SK-MEL-5 (cell line): ENCODE measurements at places on chromosomes 13 and 19. TPM values are rescaled to one million over a fixed set of nuclear protein-coding genes. Genes with fewer than 3 reads are reported as not detected.

GRCh38 chr19:1206864-1207450 is 1.4 kb downstream of the STK11 start:
- no peak for DNase-seq

- no peak for DNase-seq
Measured at GRCh38 chr13:36332986-36333385, 13.2 kb downstream of the SPART start.

- DNase-seq: no peak
Measured at GRCh38 chr13:33730619-33731018, 87.3 kb upstream of the RFC3 start.

DNA sequence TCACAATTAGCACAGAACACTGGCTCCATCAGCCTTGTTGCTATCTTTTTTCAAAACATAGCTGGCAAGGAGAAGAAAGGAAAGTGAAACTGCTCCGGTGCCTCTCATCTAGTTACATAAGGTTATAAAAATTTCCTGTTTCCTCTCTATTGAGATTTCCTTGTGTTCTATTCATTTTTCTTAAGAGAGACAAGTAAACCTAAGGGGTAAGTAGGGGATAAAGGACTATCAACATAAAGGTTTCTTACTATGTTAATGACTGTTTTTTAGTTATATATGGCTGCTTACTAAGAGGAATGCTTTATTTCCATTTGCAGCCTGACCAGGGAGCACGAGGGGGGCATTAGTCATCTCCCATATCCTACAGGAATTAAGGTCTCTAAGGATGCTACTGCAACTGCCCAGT is 73.2 kb upstream of the MLNR start:
- peak; percentile 64 for DNase-seq

ACP7 gene
- total RNA-seq: 0.05 TPM in 1 of 2 replicates, not detected in the other

DNA sequence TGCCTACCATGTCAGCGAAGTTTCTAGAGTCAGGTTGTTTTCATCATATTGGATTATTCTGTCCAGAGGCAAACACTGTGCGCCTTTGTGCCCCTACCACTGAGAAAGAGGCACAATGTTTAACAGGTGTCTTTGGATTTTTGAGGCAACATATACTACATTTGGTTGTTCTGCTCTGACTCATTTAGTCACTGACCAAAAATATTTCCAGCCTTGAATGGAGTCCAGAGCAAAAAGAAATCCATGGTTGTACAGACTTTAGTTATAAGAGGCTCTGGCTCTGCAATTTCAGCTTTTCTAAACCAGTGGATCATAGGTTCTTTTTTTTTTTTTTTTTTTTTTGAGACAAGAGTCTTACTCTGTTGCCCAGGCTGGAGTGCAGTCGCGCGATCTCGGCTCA is 35.7 kb downstream of the LACC1 start:
- no peak for DNase-seq

DNA sequence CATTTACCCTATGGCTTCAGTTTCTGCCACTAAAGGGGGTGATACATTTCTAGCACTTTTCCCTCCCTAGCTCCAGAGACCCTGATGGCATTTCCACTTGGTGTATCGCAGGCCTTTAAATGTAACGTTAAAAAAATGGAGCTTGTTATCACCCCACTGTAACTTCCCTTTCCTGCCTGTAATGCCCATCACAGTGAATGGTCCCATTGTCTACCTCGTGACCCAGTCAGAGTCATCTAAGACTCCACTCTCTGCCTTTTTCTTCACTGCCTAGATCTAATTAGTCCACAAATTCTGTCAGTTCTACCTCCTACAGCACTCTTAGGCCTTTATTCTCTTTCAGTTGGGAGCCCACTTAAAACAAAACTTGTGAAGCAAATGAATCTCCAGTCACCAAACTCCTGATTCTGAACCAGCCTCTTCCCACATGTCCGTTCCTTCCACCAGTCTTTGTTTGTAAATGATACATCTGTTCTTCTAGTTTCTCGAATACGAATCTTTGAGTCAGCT is 64.8 kb downstream of the NHLRC3 start:
- peak; percentile 90 for DNase-seq

ZSCAN4 gene
- total RNA-seq: not detected in 2 replicates

DNA sequence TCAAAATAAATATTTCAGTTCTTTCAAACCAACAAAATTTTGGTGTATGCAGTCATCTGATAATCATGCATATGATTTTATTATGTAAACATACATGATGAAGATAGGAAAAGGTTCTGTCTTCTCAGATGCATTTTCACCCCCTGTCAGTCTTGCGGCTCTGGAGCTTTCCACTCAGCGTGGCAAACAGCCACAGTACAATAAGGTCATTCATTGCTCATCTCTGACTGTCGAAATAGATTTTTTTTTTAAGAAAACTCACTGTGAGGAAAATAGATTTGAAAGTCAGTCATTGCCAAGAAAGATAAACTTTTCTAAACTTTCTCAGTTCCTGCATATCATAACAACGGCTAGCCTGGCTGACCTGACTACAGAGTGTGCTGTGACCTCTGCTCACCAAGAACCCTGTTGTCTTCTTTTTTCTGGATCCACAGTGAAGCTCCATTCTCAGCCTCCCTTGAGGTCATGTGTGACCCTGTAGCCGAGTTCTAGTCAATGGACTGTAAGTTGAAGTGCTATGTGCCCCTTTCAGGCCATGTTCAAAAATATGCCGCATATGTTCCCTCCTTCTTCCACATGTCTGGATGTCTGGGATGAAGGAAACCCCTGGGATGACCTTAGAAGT is 519.6 kb downstream of the KLF5 start:
- DNase-seq: peak; percentile 40

GRCh38 chr19:40465025-40465556 is 454 bp downstream of the BLVRB start:
- peak; percentile 43 for DNase-seq
